Activated CD8-positive, alpha-beta T cell treated with anti-CD3 and anti-CD28 coated beads for 36 hours (primary cell): ENCODE measurements at places on chromosomes 7 and 10. TPM values are rescaled to one million over a fixed set of nuclear protein-coding genes. Genes with fewer than 3 reads are reported as not detected.

The HELLS gene
- 148 TPM for total RNA-seq

The UBTD1 gene
- 2.1 TPM for total RNA-seq

The UPK3B gene
- total RNA-seq, result not detected

The PTPRE gene
- total RNA-seq, result 19.9 TPM

The HSPA12A gene
- not detected for total RNA-seq

The UPP1 gene
- total RNA-seq, result 93.3 TPM

The CCDC172 gene
- total RNA-seq, result not detected

DNA sequence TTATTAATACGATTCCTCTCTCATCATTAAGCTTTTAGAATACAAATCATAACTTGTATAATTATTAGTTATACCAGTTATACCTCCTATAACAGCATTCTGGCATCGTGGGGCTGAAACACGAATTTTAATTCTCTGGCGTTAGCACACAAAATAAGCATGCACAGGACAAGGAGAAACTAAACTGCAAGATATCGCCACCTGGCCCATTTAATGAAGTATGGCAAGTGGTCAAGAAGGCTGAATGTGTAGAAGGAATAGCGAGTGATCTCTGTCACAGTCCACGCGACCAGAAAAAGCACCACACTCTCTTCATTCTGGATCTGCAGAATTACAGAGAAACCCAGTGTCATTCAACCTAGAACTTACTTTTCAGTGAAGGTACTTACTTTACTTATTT is 18.1 kb downstream of the HACD1 start:
- H3K27me3 ChIP-seq, result no peaks in the 10 kb centered on the region
- no peak for DNase-seq
- no peaks in the 10 kb centered on the region for H3K36me3 ChIP-seq
- H3K4me3 ChIP-seq, result no peak overlapping the region

- no peak overlapping the region for H3K27ac ChIP-seq
- peaks cover 2% of the 10 kb centered on the region for H3K4me1 ChIP-seq
- no peaks in the 10 kb centered on the region for H3K27me3 ChIP-seq
- no peak overlapping the region for H3K4me3 ChIP-seq
- H3K36me3 ChIP-seq, result no peaks in the 10 kb centered on the region
These were observed 141.4 kb upstream of the INSYN2A start for GRCh38 chr10:127337801-127338200.

- H3K4me3 ChIP-seq, result no peak overlapping the region
- peaks cover 80% of the 10 kb centered on the region for H3K27me3 ChIP-seq
- peaks cover 1% of the 10 kb centered on the region for H3K36me3 ChIP-seq
- peaks cover 4% of the 10 kb centered on the region for H3K4me1 ChIP-seq
These were observed 1.1 kb upstream of the FEZF1 start for GRCh38 chr7:122305475-122306319.

- H3K36me3 ChIP-seq, result peaks cover 13% of the 10 kb centered on the region
- peak overlapping the region; percentile 88 for H3K4me3 ChIP-seq
- peak; percentile 88 for DNase-seq
These were observed 2.1 kb downstream of the GIGYF1 start for GRCh38 chr7:100691676-100692577.

- DNase-seq, result no peak
- no peak overlapping the region for H3K4me3 ChIP-seq
- H3K27ac ChIP-seq, result no peak overlapping the region
These were observed 54.8 kb downstream of the TBXAS1 start for GRCh38 chr7:139883814-139884213.

DNA sequence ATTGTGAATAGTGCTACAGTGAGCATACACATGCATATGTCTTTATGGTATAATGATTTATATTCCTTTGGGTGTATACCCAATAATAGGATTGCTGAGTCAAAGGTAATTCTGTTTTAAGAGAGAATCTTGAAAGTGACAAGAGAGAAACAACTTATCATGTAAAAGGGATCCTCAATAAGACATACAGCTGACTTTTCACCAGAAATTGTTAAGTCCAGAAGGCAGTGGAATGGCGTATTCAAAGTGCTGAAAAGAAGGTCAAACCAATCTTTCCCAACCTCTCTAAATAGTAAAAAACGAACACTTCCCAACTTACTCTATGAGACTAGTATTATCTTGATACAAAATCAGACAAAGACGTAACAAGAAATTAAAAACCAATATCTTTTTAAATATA is 59.8 kb downstream of the LHFPL3 start:
- H3K27ac ChIP-seq, result no peak overlapping the region
- no peak for DNase-seq
- no peaks in the 10 kb centered on the region for H3K4me1 ChIP-seq
- H3K27me3 ChIP-seq, result peaks cover 2% of the 10 kb centered on the region
- no peaks in the 10 kb centered on the region for H3K36me3 ChIP-seq

DNA sequence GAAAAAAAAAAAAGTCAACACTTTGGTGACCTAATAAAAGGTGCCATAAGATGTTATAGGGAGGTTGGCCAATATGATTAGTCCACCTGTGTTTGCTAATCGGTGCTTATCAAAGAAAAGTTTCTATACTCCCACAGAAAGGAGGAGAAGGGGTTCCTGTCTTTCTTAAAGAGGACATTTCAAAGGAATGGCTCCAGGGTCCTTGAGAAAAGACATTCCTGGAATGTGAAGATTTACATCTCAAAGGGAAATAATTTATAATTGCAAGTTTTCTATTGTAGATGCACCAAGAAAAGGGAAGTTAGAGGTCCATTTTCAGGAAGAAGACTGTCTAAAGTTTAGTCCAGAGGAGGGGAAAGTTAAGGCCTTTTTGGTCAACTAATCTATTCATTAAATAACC is 715.3 kb downstream of the NXPH1 start:
- H3K36me3 ChIP-seq, result no peaks in the 10 kb centered on the region
- H3K4me1 ChIP-seq, result no peaks in the 10 kb centered on the region
- no peak overlapping the region for H3K4me3 ChIP-seq
- no peak overlapping the region for H3K27ac ChIP-seq
- no peaks in the 10 kb centered on the region for H3K27me3 ChIP-seq

- H3K36me3 ChIP-seq, result peaks cover 13% of the 10 kb centered on the region
- peaks cover 57% of the 10 kb centered on the region for H3K4me1 ChIP-seq
- H3K27ac ChIP-seq, result peak overlapping the region; percentile 86
- DNase-seq, result peak; percentile 88
- peak overlapping the region; percentile 83 for H3K4me3 ChIP-seq
- no peaks in the 10 kb centered on the region for H3K27me3 ChIP-seq
These were observed 512 bp downstream of the OSBPL3 start for GRCh38 chr7:24979470-24979862.

GRCh38 chr10:87844837-87845623 is 18.3 kb downstream of the KLLN start:
- no peaks in the 10 kb centered on the region for H3K36me3 ChIP-seq
- no peaks in the 10 kb centered on the region for H3K4me1 ChIP-seq
- DNase-seq, result no peak
- no peak overlapping the region for H3K4me3 ChIP-seq
- no peak overlapping the region for H3K27ac ChIP-seq
- no peaks in the 10 kb centered on the region for H3K27me3 ChIP-seq

- no peak overlapping the region for H3K4me3 ChIP-seq
- peaks cover 7% of the 10 kb centered on the region for H3K4me1 ChIP-seq
- no peaks in the 10 kb centered on the region for H3K36me3 ChIP-seq
- no peak for DNase-seq
These were observed 101.4 kb downstream of the CREM start for GRCh38 chr10:35228058-35228457.

DNA sequence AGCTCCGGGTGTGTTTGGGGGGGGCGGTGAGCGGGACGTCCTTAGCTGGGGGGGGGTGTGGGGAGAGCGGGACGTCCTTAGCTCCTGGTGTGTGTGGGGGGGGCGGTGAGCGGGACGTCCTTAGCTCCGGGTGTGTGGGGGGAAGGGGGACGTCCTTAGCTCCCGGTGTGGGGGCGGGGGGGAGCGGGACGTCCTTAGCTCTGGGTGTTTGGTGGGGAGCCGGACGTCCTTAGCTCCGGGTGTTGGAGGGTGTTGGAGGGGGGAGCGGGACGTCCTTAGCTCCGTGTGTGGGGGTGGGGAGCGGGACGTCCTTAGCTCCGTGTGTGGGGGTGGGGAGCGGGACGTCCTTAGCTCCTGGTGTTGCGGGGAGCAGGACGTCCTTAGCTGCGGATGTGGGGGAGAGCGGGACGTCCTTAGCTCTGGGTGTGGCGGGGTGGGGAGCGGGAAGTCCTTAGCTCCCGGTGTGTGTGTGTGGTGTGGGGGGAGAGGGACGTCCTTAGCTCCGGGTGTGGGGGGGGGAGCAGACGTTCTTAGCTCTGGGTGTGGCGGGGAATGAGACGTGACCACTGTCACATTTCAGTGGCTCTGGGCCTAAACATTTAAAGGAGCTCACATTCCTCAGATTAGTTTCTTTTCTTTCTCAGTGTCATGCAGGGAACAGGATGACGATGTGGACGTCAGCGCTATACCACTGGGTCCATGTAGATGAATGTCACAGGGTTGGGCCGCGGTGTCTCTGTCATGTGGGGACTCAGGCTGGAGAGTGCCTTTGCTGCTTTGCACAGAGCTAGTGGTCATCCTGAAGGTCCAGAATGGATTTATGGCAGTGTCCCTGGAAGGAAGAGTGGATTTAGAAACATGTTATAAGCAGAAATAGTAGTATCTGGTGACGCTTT is 7.5 kb downstream of the DYNC2I1 start:
- H3K27me3 ChIP-seq, result no peaks in the 10 kb centered on the region
- H3K27ac ChIP-seq, result peak overlapping the region; percentile 83
- DNase-seq, result peak; percentile 82
- peaks cover 50% of the 10 kb centered on the region for H3K4me1 ChIP-seq
- peaks cover 12% of the 10 kb centered on the region for H3K36me3 ChIP-seq

GRCh38 chr7:36192053-36192824 is 39.2 kb downstream of the EEPD1 start:
- H3K4me1 ChIP-seq, result no peaks in the 10 kb centered on the region
- no peaks in the 10 kb centered on the region for H3K36me3 ChIP-seq
- H3K4me3 ChIP-seq, result no peak overlapping the region
- no peak overlapping the region for H3K27ac ChIP-seq
- no peaks in the 10 kb centered on the region for H3K27me3 ChIP-seq

DNA sequence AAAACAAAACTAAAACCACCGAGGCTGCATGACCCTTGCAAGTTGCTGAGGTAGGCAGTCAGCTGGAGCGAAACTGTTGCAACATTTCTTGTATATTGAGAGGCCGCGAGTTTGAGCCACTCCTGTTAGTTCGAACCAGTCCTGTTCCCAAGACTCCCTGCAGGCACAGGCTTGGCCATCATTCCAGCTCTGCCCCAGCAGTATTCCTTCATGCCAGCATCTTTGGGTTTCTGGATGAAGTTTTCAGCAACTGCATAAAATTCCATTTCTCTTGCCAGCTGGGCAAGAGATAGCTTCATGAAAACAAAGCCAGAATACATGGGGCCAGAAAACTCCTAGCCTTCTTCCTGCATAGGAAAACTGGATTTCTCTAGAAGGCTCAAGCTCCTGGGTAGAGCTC is 207.6 kb downstream of the FRMD4A start:
- no peak for DNase-seq
- no peak overlapping the region for H3K4me3 ChIP-seq
- peaks cover 5% of the 10 kb centered on the region for H3K27me3 ChIP-seq

GRCh38 chr7:35875292-35875691 is 74.4 kb downstream of the SEPTIN7 start:
- H3K27ac ChIP-seq, result no peak overlapping the region
- no peak for DNase-seq
- H3K36me3 ChIP-seq, result peaks cover 26% of the 10 kb centered on the region
- H3K4me1 ChIP-seq, result peaks cover 8% of the 10 kb centered on the region
- no peak overlapping the region for H3K4me3 ChIP-seq
